Esophagus squamous epithelium (tissue), 5 donors: ENCODE measurements at places on chromosomes 2 and 18.

DNA sequence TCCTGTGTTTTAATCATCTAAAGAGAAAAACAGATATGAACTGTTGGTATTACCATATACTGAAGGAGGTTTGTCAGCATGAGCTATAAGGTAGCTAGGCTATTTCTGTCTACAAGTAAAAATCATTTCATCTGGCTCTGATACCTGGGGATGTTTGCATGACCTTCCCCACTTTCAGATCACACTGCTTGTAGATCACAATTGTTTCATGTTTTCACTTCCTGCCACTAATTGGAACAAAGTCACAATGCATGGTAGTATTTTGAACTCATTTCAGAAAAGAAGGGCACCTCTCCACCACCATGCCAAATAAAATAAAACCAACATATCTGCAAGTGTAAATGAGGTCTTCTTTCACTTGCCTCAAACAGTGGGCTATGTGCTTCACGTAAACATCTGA is 37.8 kb downstream of the NYAP2 start:
- DNase-seq, result no peak

DNA sequence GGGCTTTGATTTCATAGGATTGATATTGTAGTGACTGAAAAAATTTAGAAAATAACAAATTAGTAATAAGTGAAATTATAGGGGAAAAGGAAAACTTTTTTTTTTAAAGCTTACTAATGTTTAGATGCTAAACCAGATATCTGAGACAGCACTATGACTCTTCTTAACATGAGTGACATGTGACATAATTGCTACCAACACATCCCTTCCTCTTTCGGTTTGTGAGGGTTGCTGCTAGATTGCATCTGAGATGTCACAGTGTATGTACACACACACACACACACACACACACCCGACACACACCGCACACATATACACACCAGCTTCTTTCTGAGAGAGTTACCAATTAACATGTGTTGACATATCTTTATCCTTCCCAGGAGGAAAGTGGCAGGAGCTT is 18.0 kb downstream of the RAPGEF4 start:
- DNase-seq, result no peak

GRCh38 chr2:45941531-45942236 is 290.2 kb downstream of the PRKCE start:
- no peak for DNase-seq

DNA sequence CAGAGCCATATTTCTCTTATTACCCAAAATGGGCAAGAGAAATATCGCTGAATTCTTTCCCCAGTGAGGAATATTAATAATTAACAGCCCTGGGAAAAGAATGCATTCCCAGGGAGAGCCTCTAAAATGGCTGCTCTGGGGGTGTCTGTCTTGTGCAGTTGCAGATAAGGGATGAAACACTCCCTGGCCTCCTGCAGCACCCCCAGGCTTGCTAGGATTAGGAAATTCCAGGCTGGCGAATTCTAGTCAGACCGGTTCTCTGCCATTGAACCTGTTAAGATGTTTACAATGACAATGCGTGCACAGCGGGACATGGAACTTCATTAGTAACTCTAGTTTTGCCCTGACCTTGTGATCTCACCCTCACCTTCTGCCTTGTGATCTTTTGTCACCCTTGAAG is 24.5 kb downstream of the MRPL30 start:
- no peak for DNase-seq

GRCh38 chr2:30631051-30631671 is 176.1 kb downstream of the CAPN13 start:
- no peak for DNase-seq

GRCh38 chr2:1922402-1923025 is 178.2 kb upstream of the PXDN start:
- no peak for DNase-seq

DNA sequence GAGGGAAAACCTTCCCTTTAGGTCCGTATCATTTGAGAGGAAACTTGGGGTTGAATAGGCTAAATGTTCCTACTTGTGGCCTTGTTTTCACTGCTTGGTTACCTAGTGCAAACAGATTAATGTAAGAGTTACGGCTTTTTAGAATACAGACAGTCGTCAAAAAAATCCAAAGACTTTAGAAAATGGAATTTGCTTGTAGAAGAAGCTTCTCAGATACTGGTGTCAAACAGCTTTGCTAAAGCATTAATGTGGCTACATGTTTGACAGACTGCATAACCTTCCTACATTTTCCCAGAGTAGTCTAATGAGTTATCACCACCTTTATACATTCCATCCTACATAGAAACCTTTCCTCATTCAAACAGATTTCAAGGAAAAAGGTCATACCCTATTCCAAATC is 114.6 kb downstream of the FMNL2 start:
- no peak for DNase-seq

GRCh38 chr2:62741127-62741526 is 35.6 kb downstream of the EHBP1 start:
- no peak for DNase-seq

GRCh38 chr2:234716271-234716670 is 219.4 kb upstream of the ARL4C start:
- no peak for DNase-seq

GRCh38 chr2:66534461-66534860 is 99.5 kb downstream of the MEIS1 start:
- no peak for DNase-seq

DNA sequence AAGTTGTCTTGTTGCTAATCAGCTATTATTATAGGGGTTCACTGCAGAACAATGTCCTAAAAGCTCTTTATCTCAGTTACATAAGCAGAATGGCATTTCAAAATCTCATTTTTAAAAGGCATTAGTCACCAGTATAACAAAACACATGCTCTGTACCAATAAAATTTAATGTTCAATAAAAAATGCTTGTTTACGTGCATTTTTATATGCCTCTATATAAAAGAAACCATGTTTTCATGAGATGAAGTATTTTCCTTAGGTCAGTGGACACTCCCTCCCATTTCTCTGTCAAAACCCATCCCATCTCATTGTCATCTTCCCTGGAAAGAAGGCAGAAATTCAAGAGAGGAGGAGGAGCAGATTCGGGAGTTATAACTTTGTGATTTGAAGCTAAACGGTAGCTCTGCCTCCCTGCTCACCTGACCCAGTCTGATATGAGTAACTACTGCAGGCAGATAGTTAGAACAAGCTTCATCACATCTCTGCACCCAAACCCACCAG is 231.9 kb upstream of the SIX2 start:
- DNase-seq, result no peak
